Fibroblast of lung (primary cell): ENCODE measurements at places on chromosomes 3 and 15. TPM values are rescaled to one million over a fixed set of nuclear protein-coding genes. Genes with fewer than 3 reads are reported as not detected.

- H3K4me1 ChIP-seq = no peaks in the 10 kb centered on the region
- no peak overlapping the region for H3K27ac ChIP-seq
- no peak for DNase-seq
- no peaks in the 10 kb centered on the region for H3K27me3 ChIP-seq
- no peak overlapping the region for H3K4me3 ChIP-seq
Measured at GRCh38 chr3:94176988-94177745, 114.3 kb downstream of the NSUN3 start.

GRCh38 chr3:129245141-129245540, 4.3 kb upstream of the COPG1 start:
- H3K4me1 ChIP-seq = peaks cover 9% of the 10 kb centered on the region
- H3K27me3 ChIP-seq = no peaks in the 10 kb centered on the region
- DNase-seq = no peak
- H3K27ac ChIP-seq = peak overlapping the region; percentile 54
- no peak overlapping the region for H3K4me3 ChIP-seq

DNA sequence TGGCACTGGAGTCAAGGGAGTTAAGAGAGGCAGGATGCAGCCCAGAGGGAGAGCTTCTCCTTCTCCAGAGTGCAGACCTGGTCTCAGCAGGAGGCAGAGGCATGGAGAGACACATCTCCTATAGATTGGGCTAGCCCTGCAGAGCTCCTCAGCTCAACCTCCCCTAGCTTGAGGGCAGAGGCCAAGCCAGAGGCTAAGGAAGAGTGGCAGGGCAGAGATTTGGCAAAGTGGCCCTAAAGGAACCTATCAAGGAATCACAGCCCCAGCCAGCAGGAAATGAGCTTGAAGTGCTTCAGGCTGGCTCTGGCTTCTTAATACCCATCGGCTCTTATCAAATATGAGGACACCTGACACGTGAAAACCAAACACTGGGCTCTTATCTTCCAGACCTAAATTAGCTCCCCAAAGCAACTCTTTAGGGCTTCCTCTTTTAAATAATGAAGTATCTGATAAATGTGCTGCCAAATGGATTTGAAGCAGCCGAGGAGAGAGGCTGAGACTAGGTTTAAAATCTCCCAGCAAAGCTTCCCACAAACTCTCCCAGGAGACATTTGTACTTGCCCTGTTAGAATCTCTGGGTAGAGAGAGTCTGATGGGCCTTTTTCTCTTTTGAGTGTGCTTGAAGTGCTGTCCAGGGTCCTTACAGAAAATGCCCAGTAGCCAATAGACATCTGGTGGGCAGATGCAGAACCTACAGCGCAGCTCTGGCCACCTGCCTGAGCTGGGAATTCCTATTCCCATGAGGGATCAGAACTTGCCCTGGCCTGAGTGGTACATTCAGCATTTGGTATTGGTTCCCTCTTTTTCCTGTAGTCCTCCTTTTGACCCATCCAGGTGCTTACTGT, 271.4 kb downstream of the CLSTN2 start:
- no peaks in the 10 kb centered on the region for H3K27me3 ChIP-seq
- no peak overlapping the region for H3K4me3 ChIP-seq

DNA sequence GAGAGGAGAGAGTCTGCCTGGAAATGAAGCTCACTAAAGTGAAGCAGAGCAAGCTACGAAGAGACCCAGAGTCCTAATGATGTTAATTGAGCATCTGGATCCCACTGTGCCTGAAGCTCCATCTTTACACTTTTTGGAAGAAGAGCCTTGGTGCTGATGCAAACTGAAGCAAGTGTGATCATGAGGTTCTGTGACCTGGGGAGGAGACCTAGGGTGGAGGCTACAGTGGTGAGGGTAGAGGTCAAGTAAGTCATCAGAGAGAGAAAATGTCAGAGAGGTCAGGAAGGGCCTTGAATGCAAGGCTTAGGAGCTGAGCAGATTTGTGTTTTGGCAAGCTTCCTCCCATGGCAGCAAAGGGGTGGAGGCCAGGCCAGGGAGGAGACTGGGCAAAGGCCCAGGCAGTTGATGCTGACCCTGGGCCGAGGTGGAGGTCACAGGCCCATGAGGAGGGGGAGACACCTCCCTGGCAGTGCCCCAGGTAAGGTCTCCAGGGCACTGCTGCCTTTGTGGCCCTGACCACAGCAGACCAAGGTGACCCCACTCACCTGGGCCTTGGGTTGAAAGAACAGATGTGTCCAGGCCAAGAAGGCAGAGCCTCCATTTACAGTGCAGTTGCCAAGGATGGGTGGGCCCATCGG, 1.6 kb downstream of the GRIP2 start:
- no peak for DNase-seq
- H3K27ac ChIP-seq = no peak overlapping the region
- H3K4me3 ChIP-seq = no peak overlapping the region
- H3K27me3 ChIP-seq = no peaks in the 10 kb centered on the region
- no peaks in the 10 kb centered on the region for H3K36me3 ChIP-seq

DNA sequence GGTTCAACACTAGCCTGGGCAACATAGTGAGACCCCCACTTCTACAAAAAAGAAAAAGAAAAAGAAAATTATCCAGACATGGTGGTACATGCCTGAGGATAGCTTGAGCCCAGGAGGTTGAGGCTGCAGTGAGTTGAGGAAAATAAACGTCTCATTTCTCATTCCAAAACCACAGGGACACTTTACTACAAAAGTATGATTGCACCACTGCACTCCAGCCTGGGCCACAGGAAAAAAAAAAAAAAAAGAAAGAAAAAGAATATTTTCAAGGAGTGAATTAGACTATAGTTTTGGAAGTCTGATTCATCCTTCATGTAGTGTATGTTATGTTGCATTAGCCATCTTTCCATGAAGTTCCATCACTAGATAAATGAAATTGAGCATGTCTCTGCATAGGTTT, 149.5 kb upstream of the THBS1 start:
- no peak overlapping the region for H3K27ac ChIP-seq
- DNase-seq = peak; percentile 74
- no peaks in the 10 kb centered on the region for H3K27me3 ChIP-seq

Gene REC114
- total RNA-seq = not detected in 2 replicates

Gene GCHFR
- total RNA-seq = 1.8 and 2.5 TPM in 2 replicates

Gene HES1
- 0.17 and 0.51 TPM in 2 replicates for total RNA-seq
